Activated CD4-positive, alpha-beta T cell treated with anti-CD3 and anti-CD28 coated beads, Interleukin-2, amount 50 U/mL, for 4 hours (primary cell): ENCODE measurements at places on chromosomes 16 and 17.

DNA sequence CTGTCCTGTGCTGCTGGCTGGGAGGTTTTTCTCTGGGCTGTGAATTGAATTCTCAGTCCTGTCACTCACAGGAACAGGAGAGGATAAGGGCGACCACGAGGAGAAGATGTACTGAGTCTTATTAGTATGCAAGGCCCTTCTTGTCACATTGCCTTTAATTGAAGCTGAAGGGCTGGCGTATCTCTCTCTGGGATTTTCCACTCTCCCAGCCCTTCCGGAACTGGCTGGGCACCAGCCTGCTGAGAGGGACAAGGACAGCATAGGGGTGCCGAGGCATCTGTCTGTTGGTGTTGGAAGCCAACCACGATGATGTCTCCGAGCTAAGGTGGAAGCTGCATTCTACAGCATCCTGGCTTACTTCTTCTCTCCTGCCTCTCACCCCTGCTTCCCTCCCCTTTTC lies 33.2 kb downstream of the GPRC5B start:
- DNase-seq, result no peak

- DNase-seq, result no peak
Measured at GRCh38 chr17:77772899-77773358, 185.6 kb upstream of the TNRC6C start.

GRCh38 chr17:42806249-42806648 lies 7.6 kb downstream of the CNTD1 start:
- DNase-seq, result no peak

- no peak for DNase-seq
Measured at GRCh38 chr17:6355196-6355595, 79.7 kb downstream of the AIPL1 start.

- DNase-seq, result no peak
Measured at GRCh38 chr17:55433029-55433628, 11.5 kb upstream of the MMD start.

DNA sequence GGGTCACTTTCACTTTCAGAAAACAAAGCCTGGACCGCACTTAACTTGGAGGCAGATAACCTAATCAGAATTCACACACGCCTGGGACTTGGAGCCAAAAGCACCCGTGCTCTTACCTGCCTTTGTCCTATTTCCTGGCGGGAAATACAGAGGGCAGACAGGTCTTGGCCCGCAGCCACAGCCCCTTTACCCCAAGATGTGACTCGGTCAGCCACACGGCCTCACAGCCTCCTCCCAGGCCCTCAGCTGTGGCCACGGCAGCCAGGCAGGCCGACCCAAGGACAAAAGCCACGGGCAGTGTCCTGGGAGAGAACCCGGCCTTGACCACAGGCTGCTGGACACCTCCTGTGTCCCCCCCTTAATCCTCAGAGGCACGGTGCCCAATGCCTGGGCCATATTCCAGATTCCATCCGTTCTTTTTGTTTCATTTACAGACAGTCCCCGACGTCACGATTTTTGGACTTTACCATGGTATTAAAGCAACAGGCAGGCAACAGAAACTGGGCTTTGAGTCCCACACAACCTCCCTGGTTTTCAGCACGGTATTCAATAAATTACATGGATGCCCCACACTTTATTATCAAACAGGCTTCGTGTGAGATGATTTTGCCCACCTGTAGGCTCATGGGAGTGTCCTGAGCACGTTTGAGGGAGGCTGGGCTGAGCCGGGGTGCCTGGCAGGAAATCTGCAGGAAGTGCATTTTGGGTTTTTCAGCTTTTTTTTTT lies 30.1 kb upstream of the GAA start:
- no peak for DNase-seq
